Activated naive CD4-positive, alpha-beta T cell treated with anti-CD3 and anti-CD28 coated beads, Interleukin-2, amount 10 ng/mL, durations not matched to agents 7 days and 5 days (primary cell): ENCODE measurements at places on chromosomes 1 and 21.

GRCh38 chr1:156485984-156486383, 14.6 kb downstream of the MEF2D start:
- no peak for DNase-seq

DNA sequence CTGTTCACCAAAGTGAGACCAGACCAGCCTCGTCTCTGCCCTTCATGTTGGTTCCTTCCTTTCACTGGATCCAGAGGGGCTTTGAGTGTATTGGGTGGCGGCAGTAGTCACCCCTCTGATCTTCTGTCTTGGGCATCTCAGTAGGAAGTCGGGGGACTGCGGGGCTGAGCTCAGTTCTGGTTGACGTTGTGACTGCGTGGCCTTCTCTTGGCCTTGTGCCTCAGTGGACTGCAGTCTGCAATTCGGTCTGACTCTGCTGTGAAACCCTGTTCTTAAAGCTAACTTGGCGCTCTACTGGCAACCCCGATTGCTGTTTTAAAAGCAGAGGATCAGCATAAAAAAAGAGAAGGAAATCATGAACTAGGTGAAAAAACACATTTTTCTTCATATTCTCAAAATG, 56.7 kb downstream of the SLC37A1 start:
- no peak for DNase-seq

- peak; percentile 34 for DNase-seq
Observed at GRCh38 chr1:113046569-113046968, 26.4 kb upstream of the LRIG2 start.

- DNase-seq: no peak
Observed at GRCh38 chr21:26437326-26438009, 135.6 kb downstream of the CYYR1 start.

DNA sequence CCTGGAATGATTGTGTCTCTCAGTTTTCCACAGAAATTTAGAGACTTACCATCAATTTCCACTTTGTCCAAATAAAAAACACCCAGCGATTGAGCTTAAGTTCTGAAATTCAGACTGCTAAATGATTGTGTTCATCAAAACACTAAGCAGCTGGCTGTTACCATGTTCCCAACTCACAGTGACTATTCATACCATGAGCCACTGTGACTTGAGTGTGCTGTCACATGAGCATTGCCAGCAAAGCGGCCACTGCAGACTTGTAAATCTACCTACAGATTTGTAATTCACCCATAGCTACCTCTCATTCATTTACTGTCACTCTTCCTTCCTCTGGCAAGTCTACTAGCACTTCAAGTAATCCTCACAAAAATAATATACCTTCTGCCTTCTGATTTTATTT, 17.2 kb upstream of the PRKAB2 start:
- DNase-seq: no peak

GRCh38 chr1:180040034-180040433, 85.4 kb downstream of the CEP350 start:
- DNase-seq: no peak

- DNase-seq: no peak
Observed at GRCh38 chr1:197782722-197783360, 7.6 kb upstream of the DENND1B start.

- no peak for DNase-seq
Observed at GRCh38 chr1:223197923-223198627, 55.0 kb upstream of the TLR5 start.

GRCh38 chr1:43590388-43590925, 59.5 kb upstream of the KDM4A start:
- DNase-seq: no peak

- no peak for DNase-seq
Observed at GRCh38 chr1:175126347-175126746, 58.7 kb downstream of the TNN start.

- no peak for DNase-seq
Observed at GRCh38 chr1:152783095-152783494, 3.0 kb upstream of the LCE1E start.

DNA sequence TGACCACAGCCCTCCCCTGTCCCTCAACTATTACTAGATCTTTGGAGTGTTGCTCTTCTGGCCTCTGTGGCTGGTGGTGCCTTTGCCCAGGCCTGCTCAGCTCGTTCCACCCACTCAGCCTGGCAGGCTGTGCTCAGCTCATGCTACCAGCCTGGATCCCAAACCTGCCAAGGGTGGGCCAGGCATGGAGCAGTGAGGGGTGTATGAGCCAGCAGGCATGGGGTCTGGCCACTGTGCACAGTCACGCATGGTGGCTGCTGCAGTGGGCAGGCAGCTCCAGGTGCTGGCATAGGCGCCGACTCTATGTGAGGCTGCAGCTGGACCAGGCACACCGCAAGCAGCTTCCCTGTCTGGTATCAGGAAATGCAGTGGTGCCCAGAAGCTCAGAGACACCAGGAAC, 449.9 kb downstream of the MATN1 start:
- DNase-seq: no peak
